IMR-90 (cell line): ENCODE measurements at places on chromosomes 6 and 20. TPM values are rescaled to one million over a fixed set of nuclear protein-coding genes. Genes with fewer than 3 reads are reported as not detected.

Gene EPB41L1
- 12.5 and 13.9 TPM in 2 replicates for total RNA-seq

GRCh38 chr6:46788791-46789190 is 4.4 kb upstream of the MEP1A start:
- no peak overlapping the region for H3K4me3 ChIP-seq
- H3K27me3 ChIP-seq = no peaks in the 10 kb centered on the region
- no peaks in the 10 kb centered on the region for H3K36me3 ChIP-seq
- no peak for DNase-seq
- no peaks in the 10 kb centered on the region for H3K4me1 ChIP-seq

Gene SSTR4
- total RNA-seq = not detected in 2 replicates

Gene SHLD1
- total RNA-seq = 1.9 and 3.0 TPM in 2 replicates
